Airway epithelial cell (primary cell): ENCODE measurements at places on chromosomes 13 and 19. TPM values are rescaled to one million over a fixed set of nuclear protein-coding genes. Genes with fewer than 3 reads are reported as not detected.

KASH5 gene
- total RNA-seq: not detected in 2 replicates

TMEM238 gene
- total RNA-seq: 11.8 and 33.3 TPM in 2 replicates

GPC6 gene
- 4.1 TPM in 2 replicates for total RNA-seq

CBLC gene
- total RNA-seq: 86.0 and 97.3 TPM in 2 replicates

CAPN12 gene
- 7.4 and 8.9 TPM in 2 replicates for total RNA-seq
